ENCODE measurements at places on chromosomes 5 and 9.

DNA sequence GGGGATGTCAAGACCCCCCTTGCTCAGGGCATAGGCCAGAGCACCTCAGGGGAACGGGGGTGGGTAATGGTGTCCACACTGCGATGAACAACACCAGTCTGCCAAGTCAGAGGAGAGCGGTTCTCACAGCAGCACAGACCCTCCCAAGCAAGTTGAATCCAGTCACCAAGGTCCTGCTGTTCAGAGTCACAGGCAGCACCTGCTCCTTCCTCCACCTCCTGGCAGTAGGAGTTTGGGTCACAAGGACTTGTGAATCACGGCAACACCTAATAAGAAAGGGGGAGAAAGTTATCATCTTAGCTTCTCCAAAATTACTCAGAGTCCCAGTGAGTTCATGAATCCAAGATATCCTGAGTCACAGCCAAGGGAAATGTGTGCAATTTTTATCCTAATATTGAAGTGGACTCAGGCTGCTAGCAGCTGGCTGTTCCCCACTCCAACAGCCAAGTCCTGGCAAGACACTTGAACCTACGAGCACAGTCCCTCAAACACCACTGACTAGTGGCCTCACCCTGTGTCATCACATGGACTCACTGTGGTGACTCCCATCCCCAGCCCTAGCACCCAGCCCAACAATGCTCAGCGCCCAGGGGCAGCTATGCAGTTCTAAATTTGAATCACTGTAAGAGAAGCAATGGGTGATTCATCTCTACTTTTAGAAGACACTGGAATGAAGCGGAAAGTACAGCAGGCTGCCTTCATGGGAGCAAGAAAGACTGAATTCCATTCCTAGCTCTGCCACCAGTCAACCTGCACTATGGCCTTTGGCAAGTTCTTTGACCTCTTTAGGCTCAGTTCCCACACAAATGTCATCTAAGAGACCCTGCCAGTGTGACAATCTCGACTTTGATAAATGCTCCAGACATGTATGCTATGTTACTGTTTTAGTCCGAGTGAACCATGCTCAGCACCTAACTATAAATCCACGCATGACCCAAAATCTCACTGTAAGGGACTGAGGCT is 113.7 kb downstream of the KLHL3 start:
- DNase-seq = no peak

DNA sequence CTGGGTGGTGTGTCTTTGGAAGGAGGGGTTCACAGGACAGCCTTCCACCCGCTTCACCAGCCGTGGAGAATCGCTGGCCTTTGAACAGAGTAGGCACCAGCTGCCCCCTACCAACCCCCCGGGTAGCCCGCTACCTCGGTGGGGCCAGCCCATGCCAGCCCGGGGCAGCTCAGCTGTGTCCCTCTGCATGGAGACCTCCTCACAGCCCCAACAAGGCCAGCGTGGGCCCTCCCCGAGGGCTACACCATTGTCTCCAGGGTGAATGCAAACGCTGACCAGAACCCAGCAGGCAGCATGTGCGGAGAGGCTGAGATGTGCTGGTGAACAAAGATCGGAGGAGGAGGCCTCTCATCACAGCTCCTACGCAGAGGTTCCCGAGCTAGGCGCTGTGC is 51.9 kb downstream of the LMX1B start:
- no peak for DNase-seq

DNA sequence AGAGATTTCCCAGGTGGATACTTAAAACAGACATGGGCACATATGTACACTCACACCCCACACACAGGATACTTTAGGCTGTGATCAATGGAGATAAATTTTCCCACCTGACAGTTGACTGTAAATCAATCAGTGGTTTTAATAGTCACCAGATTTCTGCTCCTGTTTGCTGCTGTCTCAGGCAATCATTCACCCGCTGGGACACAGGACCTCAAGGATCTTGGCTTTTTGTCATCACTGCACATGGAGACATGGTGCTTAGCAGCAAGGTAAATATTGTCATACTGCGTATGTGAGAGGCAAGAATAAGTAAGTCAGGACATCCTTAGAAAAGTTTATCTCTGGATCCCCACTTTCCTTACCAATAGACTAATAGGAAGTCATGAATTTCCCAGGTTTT is 60.8 kb upstream of the KLF9 start:
- DNase-seq = no peak

GRCh38 chr5:107127878-107128277 is 542.9 kb downstream of the EFNA5 start:
- DNase-seq = no peak

GRCh38 chr5:174222891-174223290 is 177.4 kb downstream of the NSG2 start:
- DNase-seq = no peak

DNA sequence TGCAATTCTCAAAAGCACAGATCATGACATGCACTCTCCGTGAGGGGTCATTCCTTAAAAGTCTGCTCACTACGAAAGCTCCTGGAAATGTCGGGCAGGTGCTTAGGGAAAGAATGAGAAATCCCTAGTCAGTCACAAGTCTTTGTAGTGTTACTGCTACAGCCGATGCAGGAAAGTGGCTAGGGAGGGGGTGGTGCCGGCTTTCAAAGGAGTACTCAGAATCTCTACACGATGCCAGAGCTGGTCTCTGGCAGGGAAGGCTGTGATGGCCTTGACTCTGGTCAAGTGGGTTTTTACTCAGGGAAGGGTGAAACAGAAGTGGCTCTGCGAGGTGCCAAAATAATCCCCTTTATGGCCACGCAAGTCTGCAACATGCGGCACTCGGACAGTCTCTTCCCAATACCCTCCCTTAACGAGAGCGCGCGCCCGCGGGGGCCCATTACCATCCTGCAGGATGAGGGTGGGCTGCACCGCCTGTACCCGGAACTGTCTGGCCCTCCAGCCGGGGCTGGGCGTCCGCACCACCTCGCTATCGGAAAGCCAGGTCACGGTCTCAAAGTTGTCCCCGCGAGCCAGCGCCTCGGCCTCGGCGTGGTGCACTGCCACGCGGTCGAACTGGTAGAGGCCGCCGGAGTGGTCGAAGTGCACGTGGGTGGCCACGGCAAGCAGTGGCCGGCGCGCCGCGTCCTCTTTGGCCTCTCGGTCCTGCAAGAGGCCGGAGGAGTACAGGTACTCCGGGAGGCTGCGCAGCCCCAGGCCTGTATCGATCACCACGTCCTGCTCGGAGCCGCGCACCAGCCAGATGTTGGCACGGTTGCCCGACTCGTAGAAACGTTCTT is 956 bp downstream of the MBLAC2 start:
- peak; percentile 61 for DNase-seq

DNA sequence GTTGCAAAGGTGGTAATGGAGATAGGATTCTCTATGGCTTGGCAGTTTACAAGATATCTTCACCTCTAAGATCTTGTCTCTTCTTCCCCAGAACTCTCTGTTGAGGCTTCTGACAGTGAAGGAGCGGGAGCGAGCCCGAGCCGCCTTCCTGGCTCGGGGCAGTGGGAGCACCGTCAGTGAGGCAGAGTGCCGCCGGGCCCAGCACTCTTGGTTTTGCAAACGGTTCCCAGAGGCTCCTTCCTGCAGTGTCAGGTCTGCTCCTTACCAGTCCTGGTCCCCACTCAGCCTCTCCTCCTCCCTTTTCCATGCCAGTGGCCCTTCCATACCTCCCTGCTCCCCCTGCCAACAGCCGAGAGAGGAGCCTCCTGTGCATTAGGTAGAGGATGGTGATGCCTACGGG is 12.6 kb upstream of the DNAJB5 start:
- DNase-seq = no peak

GRCh38 chr5:8048920-8049319 is 180.0 kb downstream of the MTRR start:
- DNase-seq = no peak

- no peak for DNase-seq
Observed at GRCh38 chr5:31916327-31916726, 257.8 kb downstream of the GOLPH3 start.

DNA sequence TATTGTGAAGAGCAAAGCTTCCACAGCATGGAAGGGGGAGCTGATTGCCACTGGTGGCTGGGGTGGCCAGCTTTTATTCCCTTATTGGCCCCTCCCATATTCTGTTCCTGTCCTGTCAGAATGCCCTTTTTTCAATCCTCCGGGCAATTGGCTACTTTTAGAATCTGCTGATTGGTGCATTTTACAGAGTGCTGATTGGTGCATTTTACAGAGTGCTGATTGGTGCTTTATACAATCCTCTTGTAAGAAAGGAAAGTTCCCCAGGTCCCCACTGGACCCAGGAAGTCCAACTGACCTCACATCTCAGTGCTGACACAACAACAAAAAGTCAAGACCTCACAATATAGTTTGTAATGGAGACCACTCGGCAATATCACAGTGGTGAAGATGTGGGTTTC is 195.0 kb downstream of the SPATA31A6 start:
- DNase-seq = no peak

- DNase-seq = no peak
Observed at GRCh38 chr5:113266913-113267227, 167.9 kb downstream of the TSSK1B start.

- no peak for DNase-seq
Observed at GRCh38 chr5:105617436-105618215, 2053.1 kb downstream of the EFNA5 start.

- no peak for DNase-seq
Observed at GRCh38 chr5:138932171-138932810, 57.2 kb upstream of the LRRTM2 start.

- DNase-seq = no peak
Observed at GRCh38 chr5:16901021-16901644, 35.0 kb downstream of the MYO10 start.

- DNase-seq = no peak
Observed at GRCh38 chr5:50653946-50654345, 12.5 kb upstream of the PARP8 start.

DNA sequence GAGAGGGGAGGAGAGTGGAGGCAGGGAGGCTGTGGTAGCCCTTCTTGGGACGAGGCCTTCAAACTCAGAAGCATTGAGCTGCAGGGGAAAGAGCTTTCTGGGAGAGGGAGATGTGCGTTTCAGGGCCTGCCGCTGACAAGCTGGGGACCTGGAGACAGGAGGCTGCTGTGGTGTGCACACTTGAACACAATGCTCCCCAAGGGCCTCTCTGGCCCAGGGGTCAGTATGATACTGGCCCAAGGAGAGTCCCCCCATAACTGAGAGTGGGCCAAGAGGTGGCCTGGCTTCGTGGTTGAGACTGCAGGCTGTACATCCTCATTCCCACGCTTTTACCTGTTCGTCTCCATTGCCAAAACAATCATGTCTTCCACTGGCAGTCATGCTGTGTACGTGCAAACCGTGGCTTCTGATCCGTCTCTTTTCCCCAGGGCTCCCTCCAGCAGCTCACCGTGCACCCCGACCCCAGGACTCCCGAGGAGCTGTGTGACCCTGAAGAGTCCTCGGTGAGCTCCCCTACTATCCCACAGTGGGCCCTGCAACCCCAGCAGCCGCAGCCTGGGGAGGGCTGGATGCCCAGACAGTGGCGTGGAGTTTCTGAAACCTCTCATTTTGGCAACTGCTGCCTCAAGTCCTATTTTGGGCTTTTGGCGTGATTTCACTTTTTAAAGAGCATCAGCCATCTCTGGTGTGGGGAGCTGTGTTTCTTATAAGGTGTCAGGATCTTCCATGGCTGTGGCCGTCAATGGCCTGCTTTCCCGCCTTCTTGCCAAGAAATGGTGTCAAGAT is 43.4 kb downstream of the COL15A1 start:
- DNase-seq = no peak

- no peak for DNase-seq
Observed at GRCh38 chr9:104927216-104927911, 591 bp downstream of the ABCA1 start.

All from nucleus accumbens (tissue), 56 donors.